ENCODE measurements at places on chromosomes 7 and 10. TPM values are rescaled to one million over a fixed set of nuclear protein-coding genes. Genes with fewer than 3 reads are reported as not detected.

The GIMAP7 gene
- total RNA-seq, result not detected

The MMD2 gene
- total RNA-seq, result not detected

The FGL2 gene
- total RNA-seq, result under 0.01 TPM

The ADCYAP1R1 gene
- not detected for total RNA-seq

The CASP7 gene
- 17.4 TPM for total RNA-seq

The KLLN gene
- total RNA-seq, result 0.59 TPM

The CCL24 gene
- total RNA-seq, result not detected

The SRPK2 gene
- total RNA-seq, result 81.0 TPM

The CYP2W1 gene
- not detected for total RNA-seq

The ITPRID1 gene
- total RNA-seq, result not detected

The TMEM196 gene
- not detected for total RNA-seq

The AGBL3 gene
- total RNA-seq, result 2.2 TPM

The RNF133 gene
- total RNA-seq, result 0.59 TPM

The CFAP43 gene
- 0.36 TPM for total RNA-seq

The ANKRD22 gene
- total RNA-seq, result under 0.01 TPM

The NCF1 gene
- total RNA-seq, result under 0.01 TPM

The CALML3 gene
- total RNA-seq, result not detected

The VDAC2 gene
- total RNA-seq, result 145 TPM

The ELAPOR2 gene
- total RNA-seq, result 4.0 TPM

The MET gene
- 55.0 TPM for total RNA-seq

The MAP3K8 gene
- 10.3 TPM for total RNA-seq

The CPVL gene
- not detected for total RNA-seq

The ENO4 gene
- 0.29 TPM for total RNA-seq

The DENND2A gene
- total RNA-seq, result 0.36 TPM

The NT5C3A gene
- total RNA-seq, result 25.0 TPM

The SPDYE6 gene
- not detected for total RNA-seq

The PDK4 gene
- 0.36 TPM for total RNA-seq

The ACTL6B gene
- not detected for total RNA-seq

The WNT2 gene
- total RNA-seq, result under 0.01 TPM

The GIMAP4 gene
- not detected for total RNA-seq

The NKX2-3 gene
- total RNA-seq, result not detected

The SEMA3A gene
- 2.5 TPM for total RNA-seq

The ST8SIA6 gene
- total RNA-seq, result 0.88 TPM

The AS3MT gene
- 6.2 TPM for total RNA-seq

The WDR86 gene
- total RNA-seq, result 8.5 TPM

The ATOH7 gene
- not detected for total RNA-seq

The DBF4 gene
- 12.7 TPM for total RNA-seq

The KLF14 gene
- total RNA-seq, result not detected

The VWDE gene
- under 0.01 TPM for total RNA-seq

The EPHB6 gene
- 2.4 TPM for total RNA-seq

The CDHR1 gene
- total RNA-seq, result under 0.01 TPM

The PDZD7 gene
- 0.72 TPM for total RNA-seq

The TUBAL3 gene
- total RNA-seq, result not detected

The DKK1 gene
- 66.2 TPM for total RNA-seq

The ERVW-1 gene
- not detected for total RNA-seq

The GRM3 gene
- not detected for total RNA-seq

The FAM25G gene
- total RNA-seq, result not detected

The CPA4 gene
- total RNA-seq, result 28.2 TPM

The PMS2 gene
- total RNA-seq, result 23.5 TPM

The SEMA3D gene
- 0.72 TPM for total RNA-seq

The KEL gene
- not detected for total RNA-seq

The AGAP4 gene
- total RNA-seq, result 3.8 TPM

The LAMB4 gene
- total RNA-seq, result 0.36 TPM

The DRGX gene
- total RNA-seq, result under 0.01 TPM

Data from osteoblast (primary cell).